ENCODE measurements at places on chromosomes 5 and 9. TPM values are rescaled to one million over a fixed set of nuclear protein-coding genes. Genes with fewer than 3 reads are reported as not detected.

DNA sequence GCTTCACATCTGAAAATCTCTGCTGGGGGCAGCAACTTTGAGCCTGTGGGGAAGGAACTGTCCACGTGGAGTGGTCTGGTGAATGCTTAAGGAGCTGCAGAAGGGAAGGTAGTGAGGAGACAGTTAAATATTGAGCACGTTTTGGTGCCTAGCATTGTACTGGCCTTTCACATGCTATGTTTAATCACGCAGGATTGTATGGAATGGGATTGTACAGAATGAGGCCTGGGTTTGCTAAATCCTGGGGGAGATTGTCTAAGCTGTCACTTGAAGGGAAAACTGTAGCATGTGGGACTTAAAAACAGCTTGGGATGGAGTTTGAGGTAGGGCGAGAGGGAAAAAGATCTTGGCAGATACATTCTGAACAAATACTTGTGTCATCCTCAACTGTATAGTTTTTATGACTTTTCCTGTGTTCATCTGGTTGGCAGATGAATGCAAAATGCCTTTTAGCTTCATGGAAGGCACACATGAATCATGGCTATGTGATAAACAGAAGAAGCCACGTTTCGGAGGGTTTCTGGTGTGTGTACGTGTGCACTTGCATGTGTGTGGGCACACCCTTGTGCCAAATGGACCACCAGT is 106.6 kb downstream of the TMC1 start:
- H3K27ac ChIP-seq = no peak overlapping the region
- DNase-seq = no peak
- no peaks in the 10 kb centered on the region for H3K4me1 ChIP-seq
- no peak overlapping the region for H3K4me3 ChIP-seq
- no peaks in the 10 kb centered on the region for H3K36me3 ChIP-seq
- no peaks in the 10 kb centered on the region for H3K27me3 ChIP-seq

- no peaks in the 10 kb centered on the region for H3K27me3 ChIP-seq
- DNase-seq = no peak
- no peak overlapping the region for H3K4me3 ChIP-seq
Observed at GRCh38 chr9:4875559-4875958, 82.8 kb downstream of the RCL1 start.

GRCh38 chr9:8348756-8349155 is 549.2 kb upstream of the DMAC1 start:
- no peaks in the 10 kb centered on the region for H3K36me3 ChIP-seq
- H3K4me1 ChIP-seq = peaks cover 6% of the 10 kb centered on the region
- H3K27ac ChIP-seq = peak overlapping the region; percentile 49
- DNase-seq = no peak
- no peaks in the 10 kb centered on the region for H3K27me3 ChIP-seq

DNA sequence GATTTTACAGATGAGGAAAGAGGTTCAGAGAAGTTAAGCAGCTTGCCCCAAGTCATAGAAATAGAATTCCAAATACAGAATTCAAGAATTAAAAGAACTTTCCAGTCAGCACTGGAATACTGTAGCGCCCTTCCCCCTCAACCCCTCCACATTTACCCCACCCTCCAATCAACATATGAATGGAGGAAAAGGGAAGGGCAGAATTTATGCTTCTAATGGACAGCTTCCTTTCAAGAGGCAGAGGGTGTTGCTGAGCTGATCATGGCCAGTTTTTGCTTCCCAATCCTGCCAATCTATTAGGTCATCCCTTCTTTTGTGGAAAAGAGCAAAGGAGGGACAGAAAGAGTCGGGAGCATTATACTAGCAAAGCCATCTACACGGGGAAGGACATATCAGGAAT is 39.1 kb upstream of the ANKRD31 start:
- H3K4me1 ChIP-seq = no peaks in the 10 kb centered on the region
- no peaks in the 10 kb centered on the region for H3K36me3 ChIP-seq
- no peak overlapping the region for H3K4me3 ChIP-seq
- H3K27me3 ChIP-seq = no peaks in the 10 kb centered on the region

DNA sequence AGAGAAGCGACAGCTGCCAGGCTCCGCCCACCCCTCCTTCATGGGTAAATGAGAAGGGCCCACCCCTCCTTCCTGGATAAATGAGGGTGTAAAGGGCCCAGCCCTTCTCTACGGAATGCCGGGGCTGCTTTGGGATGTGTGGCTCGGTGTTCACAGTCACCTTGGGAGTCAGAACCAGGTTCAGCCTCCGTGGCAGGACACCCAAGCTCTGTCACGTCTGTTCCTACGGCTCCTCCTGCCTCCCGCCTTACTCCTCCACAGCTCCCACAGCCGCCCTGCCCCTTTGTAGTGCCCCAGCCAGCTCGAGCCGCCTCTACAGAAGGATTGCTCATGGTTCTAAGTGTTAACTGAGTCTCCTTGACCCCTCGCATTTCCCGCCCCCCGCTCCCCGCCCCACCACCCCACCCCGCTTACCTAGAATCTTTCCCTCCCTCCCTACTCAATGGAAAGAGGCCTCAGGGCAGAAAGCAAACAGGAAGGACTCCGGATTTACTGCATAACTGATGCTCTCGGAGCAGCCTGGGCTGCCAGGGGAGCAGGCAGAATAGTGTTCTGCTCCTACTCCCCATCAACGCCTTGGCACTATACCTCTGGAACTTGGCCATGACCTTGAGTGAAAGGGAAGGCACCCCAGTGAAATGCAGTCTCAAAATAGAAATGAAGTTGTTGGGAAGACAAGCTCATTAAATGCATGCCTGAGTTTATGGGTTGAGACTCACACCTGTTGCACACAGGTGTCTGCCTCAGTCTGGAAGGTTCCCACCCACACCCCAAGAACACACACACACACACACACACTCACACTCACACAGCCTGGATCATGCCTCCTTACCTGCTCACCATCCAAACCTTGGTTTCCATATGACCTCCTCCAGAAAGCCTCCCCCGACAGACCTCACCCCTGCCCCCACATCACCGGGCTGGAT is 59.6 kb downstream of the NEURL1B start:
- H3K27me3 ChIP-seq = no peaks in the 10 kb centered on the region
- no peaks in the 10 kb centered on the region for H3K36me3 ChIP-seq
- H3K27ac ChIP-seq = no peak overlapping the region
- no peak overlapping the region for H3K4me3 ChIP-seq
- no peak for DNase-seq

DNA sequence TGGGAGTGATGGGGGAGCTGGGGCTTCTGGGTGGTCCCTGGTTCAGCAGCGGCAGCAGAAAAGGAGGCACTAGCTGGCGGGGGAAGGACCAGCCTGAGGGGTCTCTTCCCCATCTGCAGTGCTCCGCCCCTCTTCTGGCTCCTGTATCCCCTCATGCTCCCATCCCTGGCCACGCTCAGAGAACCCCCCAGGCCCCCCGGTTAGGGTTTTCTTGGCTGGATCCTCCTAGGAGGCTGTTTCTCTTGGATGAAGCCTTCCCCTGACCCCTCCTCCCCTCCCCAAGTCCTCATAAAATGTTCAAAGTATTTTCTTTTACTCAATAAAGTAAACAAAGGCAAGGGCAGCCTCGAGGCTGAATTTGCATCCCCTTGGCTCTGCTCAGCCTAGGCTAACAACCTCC is 60.8 kb downstream of the FGF18 start:
- H3K4me1 ChIP-seq = no peaks in the 10 kb centered on the region
- DNase-seq = no peak
- H3K4me3 ChIP-seq = no peak overlapping the region
- H3K36me3 ChIP-seq = no peaks in the 10 kb centered on the region

- peaks cover 32% of the 10 kb centered on the region for H3K4me1 ChIP-seq
- no peak overlapping the region for H3K27ac ChIP-seq
- no peaks in the 10 kb centered on the region for H3K36me3 ChIP-seq
- DNase-seq = peak; percentile 18
Observed at GRCh38 chr9:89528540-89528939, 30.6 kb upstream of the SEMA4D start.

DNA sequence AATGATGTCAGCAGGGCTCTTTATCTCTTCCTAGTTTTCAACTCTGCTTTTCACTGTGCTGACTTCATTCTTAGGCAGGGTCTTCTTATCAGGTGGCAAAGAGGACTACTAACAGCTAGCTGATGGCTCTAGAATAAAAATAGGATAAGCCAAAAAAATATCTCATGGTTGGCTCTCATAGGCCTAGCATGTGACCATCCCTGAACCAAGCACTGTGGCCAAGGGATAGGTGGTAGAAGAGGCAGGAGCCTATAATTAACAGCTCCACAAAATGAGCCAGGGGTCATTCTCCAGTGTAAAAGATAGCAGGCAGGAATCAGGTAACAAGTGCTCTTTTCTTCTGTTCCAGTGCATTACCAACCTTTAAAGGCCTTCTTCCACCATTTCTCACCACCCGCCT is 21.1 kb downstream of the ANKDD1B start:
- DNase-seq = no peak
- no peak overlapping the region for H3K4me3 ChIP-seq
- H3K4me1 ChIP-seq = no peaks in the 10 kb centered on the region
- H3K36me3 ChIP-seq = no peaks in the 10 kb centered on the region
- no peaks in the 10 kb centered on the region for H3K27me3 ChIP-seq

The RANBP17 gene
- total RNA-seq = 31.8 TPM

The TXNDC8 gene
- total RNA-seq = not detected

The BRINP1 gene
- not detected for total RNA-seq

The GRXCR2 gene
- total RNA-seq = 0.16 TPM
